ENCODE measurements at places on chromosomes 1 and 21.

DNA sequence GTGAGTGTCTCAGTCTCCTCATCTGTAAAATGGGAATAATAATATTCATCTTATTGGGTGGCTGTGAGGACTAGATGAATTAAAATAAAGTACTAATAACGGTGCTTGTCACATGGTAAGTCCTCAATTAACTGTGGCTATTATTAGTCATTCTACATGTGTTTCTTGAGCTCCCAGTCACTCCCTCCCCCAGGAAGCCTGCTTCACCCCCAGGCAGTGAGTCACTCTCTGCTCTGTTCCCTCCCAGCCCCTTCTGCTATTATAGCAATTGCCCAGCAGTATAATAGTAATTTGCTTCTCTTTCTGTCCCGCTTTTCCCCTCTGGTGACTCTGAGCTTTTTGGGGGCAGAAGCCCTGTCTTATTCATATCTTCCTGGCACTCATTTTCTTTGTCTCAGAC, 102.0 kb downstream of the BEND5 start:
- DNase-seq: no peak

DNA sequence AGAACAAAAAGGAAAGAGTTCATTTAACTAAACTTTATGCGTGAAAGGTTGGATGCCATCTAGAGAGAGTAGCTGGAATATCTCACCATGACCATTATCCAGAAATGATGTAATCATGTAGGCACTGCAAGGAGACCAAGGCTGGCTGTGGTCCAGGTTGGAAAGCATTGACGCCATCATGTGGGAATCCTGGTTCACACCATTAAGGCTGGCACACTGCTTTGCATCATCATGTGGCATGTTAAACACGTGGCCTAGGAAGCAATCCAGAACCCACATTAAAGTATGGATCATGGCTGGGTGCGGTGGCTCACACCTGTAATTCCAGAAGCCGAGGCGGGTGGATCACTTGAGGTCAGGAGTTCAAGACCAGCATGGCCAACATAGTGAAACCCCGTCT, 4.3 kb downstream of the ADAMTS1 start:
- DNase-seq: no peak

DNA sequence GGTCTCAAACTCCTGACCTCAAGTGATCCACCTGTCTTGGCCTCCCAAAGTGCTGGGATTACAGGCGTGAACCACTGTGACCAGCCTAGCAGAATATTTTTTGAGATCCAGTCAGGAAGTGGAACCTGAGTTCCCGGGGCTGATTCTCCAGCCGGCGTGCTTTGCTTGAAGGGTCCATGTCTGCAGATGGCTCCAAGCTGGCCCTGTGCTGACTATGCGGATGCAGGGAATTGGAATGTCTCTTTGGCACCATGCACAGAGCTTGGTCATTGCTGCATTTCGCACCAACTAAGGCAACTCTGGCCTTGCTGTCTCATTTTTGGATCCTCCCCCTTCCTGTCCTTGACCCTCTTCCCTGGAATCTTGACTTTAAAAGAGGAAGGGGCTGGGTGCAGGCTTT, 28.1 kb downstream of the ARHGEF10L start:
- no peak for DNase-seq

DNA sequence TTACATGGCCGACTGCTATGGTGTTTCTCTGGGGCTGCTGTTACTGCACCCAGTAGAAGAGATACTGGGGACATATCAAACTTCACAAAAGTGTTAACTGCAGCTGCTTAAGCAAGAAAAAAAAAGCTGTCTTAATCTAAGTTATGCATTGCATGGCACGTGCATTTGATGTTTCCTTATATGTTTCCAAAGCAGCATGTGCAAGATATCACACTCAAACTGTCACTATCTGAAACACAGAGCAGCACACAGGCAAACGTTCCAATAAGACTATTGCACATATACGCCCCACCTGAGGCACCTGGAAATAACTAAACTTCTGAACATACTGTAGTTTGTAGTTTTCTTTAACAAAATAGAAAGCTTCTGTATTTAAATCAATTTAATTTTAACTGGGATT, 671.4 kb upstream of the ADGRL2 start:
- no peak for DNase-seq

GRCh38 chr1:203278082-203278884, 27.0 kb upstream of the BTG2 start:
- DNase-seq: no peak

GRCh38 chr1:18313523-18313922, 167.2 kb upstream of the KLHDC7A start:
- DNase-seq: no peak

Data from stimulated activated CD4-positive, alpha-beta T cell treated with anti-CD3 and anti-CD28 coated beads, Interleukin-1b, Interleukin-23, amount 100 ng/mL, for 1 hour (primary cell).